ENCODE measurements at places on chromosomes 4 and X.

GRCh38 chrX:128518508-128518907 lies 466.3 kb upstream of the ACTRT1 start:
- DNase-seq, result no peak

DNA sequence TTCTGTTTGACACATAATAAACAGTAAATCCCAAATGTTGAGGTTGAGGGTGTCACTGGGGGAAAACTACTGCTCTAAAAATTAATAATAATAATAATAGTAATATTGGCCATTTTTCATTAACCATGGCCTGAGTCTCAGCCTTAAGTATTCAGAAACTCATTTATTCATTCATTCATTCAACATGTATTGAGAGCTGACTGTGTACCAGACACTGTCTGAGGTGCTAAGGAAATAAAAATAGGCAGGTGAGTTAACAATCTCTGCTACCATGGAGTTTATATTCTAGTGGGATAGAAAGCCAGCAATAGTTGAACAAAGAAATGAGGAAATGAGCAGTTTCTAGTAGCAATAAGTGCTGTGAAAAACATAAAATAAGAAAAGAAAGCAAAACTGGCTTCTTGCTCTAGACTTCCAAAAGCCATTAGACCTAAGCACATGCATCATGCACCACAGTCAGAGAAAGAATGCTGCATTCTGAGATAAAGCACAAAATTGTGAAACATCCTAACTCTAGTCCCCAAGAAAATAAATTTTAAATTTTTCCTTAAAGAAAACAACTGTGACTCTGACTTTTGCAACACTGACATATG lies 278.7 kb downstream of the RCHY1 start:
- DNase-seq, result no peak

DNA sequence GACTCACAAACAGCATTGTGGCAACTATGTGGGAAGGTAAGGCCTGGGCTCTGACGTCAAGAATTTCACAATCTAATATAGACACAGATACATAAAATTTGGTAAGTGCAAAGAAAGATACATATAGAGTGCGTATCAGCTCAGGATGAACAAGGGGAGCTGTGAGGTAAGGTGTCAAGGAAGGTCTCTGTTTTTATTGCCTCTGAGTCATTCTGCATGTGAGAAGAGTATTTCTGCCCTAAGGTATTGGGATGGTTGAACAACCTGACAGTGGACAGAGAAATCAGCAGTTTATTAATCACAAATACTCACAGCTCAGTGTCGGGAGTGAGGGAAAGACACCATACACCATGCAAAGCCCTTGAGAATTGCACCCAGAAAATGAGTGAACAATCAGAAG lies 89.8 kb downstream of the COMMD8 start:
- DNase-seq, result no peak

DNA sequence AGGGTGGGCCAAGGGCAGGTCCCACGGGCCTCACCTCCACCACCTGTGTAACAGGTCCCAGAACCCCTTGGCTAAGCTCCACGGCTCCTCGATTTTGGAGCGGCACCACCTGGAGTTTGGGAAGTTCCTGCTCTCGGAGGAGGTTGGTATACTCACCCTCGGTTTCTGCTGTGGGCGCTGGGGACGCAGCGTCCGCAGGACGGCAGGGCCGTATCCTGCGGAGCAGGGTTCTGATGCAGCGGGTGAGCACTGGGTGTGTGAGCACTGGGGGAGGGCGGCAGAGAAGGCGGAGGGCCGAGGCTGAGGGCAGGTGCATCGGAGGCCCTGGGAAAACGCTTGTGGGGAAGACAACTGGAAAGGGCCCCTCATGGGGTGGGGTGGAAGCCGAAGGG lies 11.0 kb downstream of the ATP5ME start:
- DNase-seq, result no peak

- DNase-seq, result peak; percentile 29
Measured at GRCh38 chr4:24747234-24747975, 48.0 kb upstream of the SOD3 start.

DNA sequence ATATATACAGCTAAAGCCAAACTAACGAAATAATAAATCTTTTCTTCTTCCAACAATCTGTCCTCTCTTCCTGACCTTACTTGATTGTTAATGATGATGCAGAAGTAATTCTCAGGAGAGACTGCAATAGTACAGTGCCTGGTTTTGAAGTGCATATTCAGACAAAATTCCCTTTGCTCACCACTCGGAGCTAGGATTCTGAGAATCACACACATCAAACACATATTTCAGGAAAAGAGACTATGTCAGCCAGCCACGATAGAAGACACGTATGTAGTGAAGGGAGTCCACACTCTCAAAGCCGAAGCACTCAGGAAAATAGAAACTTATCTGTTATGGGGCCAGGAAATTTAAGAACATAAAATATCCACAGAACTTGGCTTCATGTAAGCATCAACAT lies 362.5 kb upstream of the FAT1 start:
- no peak for DNase-seq

GRCh38 chr4:155496294-155496626 lies 119.5 kb upstream of the MAP9 start:
- DNase-seq, result no peak

GRCh38 chrX:25968920-25969319 lies 169.2 kb upstream of the MAGEB18 start:
- no peak for DNase-seq

- DNase-seq, result no peak
Measured at GRCh38 chrX:24110069-24110468, 39.5 kb upstream of the ZFX start.
